ENCODE measurements at places on chromosomes 12 and 14.

DNA sequence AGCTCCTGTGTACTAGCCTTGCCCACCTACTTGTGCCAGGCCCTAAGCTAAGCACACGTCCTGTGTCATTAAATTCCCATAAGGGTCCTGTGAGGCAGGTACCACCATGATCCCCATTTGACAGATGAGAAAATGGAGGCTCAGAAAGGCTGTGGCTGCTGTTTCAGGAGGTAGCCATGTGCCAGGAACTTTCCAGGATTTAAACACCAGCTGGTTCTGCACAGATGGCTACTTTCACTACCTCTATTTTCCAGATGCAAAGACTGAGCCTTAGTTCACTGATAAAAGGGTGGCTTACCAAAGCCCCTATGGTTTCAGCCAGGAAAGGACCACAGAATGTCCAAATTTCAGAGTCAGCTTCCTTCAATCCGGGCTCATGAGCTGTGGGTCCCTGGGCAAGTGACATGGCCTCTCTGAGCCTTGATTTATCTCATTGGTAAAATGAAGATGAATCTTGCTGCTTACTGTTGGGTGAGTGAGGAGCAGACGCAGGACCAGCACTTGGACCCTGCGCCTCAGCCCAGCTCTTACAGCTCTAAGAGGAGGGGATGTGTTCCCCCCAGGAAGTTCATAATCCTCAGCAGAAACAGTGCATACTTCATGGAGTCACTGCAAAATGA lies 23.5 kb downstream of the CMKLR1 start:
- no peak for DNase-seq

- DNase-seq, result no peak
These were observed 903 bp upstream of the NT5DC3 start for GRCh38 chr12:103841690-103842584.

- no peak for DNase-seq
These were observed 9.1 kb downstream of the TMED10 start for GRCh38 chr14:75167325-75167724.

DNA sequence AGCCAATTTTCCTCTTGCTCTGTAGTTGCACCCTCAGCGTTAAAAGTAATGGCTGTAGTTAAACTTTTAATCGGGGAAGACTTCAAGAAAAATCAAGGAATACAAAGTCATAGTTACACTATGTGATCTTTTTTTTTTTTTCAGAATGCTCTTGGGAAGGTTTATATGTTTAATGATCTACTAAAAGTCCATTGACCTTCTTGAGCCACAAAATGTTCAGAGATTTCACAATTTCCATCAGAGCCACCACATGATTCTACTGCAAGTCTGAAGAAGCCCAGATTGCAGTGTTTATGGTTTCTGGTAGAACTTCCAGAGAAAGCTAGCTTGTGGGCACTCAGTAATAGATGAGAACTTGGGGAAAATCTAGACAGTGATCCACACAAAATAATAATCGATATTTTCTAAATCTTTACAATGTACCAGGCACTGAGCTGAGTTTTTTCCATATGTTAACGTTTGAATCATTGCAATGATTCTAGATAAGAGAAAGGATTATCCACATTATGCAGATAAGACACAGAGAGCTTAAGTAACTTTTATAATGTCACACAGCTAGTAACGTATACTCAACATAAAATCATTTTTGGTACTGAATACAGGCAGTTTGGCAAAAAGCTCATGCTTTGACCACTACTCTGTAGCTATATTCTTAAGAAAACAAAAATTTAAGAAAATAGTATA lies 38.3 kb downstream of the GYS2 start:
- DNase-seq, result no peak

DNA sequence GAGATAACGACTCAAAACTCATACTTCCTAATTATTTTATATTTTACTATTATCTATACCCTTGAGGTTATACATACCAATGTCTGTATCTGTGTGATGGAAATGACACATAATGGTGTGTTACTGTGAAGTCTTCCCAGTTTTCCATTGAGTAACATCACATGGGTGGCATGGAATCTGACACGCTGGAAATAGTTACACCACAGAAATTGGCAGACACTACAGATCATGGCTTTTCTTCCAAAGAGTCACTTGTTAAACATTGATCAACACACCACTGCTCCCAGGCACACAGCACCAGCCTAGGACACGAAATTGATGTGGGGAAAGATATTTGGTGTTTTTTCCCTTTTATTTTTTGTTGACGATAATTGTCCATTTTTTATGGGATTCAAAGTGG lies 33.0 kb upstream of the VWF start:
- DNase-seq, result no peak

DNA sequence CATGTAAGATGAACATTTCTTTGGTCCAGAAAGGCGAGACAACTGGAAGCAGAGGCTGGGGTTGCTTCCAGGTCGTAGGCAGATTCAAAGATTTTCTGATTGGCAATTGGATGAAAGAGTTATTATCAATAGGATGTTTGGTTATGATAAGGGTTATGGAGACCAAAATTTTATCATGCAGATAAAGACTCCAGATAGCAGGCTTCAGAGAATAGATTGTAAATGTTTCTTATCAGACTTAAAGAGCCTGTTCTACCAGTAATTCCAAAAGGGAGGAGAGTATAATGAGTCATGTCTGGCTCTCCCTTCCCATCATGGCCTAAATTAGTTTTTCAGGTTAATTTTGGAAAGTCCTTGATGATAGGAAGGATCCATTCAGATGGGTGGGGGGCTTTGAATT lies 55.6 kb downstream of the C14orf39 start:
- no peak for DNase-seq

- DNase-seq, result no peak
These were observed 30.1 kb upstream of the RPH3A start for GRCh38 chr12:112761366-112761986.

All from caudate nucleus (tissue), 63 donors.